WTC11 (cell line): ENCODE measurements at places on chromosomes 7 and 10.

GRCh38 chr7:155953501-155953778, 141.2 kb upstream of the SHH start:
- DNase-seq: no peak

DNA sequence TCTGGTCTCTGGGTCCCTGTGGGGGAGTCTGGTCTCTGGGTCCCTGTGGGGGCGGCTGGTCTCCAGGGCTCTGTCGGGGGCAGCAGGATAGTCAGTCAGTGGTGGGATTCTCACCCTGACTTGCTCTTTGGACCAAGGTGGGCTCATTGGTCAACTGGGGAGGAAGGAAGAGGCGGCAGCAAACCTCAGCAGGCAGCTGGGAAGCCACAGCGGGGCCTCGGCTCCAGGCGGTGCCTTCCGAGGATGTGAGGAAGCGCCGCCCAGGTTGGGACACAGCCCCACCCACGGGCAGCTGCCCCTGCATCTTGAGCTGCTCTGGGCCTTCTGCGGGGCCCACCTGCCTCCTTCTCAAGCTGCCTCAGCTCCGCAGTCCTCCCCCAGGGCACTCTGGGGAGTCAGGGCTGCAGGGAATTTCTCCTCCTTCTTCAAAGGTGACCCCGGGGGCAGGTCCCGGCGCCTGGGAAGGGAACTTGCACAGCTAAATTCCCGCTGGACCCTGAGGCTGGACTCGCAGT, 20.4 kb upstream of the KNDC1 start:
- DNase-seq: no peak

DNA sequence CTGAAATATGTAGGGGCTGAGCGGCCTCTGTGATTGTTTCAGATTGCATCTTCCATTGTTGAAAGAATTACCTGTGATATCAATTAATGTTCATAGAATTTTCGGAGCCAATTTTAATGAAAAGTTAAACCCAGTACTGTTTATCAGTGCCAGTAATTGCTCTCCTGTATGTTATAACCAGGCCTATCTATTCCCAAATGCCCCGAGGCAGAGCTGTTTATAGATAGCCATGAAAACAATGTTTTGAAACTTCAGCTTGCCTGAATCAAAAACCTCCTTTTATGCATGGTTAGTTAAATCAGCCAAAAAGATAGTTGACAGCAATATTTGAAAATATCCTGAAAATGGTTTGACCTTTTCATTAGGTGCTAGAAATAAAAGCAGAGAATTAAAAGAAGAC, 50.1 kb upstream of the HDAC9 start:
- DNase-seq: no peak

GRCh38 chr7:85185424-85186082, 1.3 kb downstream of the SEMA3D start:
- DNase-seq: peak; percentile 52

DNA sequence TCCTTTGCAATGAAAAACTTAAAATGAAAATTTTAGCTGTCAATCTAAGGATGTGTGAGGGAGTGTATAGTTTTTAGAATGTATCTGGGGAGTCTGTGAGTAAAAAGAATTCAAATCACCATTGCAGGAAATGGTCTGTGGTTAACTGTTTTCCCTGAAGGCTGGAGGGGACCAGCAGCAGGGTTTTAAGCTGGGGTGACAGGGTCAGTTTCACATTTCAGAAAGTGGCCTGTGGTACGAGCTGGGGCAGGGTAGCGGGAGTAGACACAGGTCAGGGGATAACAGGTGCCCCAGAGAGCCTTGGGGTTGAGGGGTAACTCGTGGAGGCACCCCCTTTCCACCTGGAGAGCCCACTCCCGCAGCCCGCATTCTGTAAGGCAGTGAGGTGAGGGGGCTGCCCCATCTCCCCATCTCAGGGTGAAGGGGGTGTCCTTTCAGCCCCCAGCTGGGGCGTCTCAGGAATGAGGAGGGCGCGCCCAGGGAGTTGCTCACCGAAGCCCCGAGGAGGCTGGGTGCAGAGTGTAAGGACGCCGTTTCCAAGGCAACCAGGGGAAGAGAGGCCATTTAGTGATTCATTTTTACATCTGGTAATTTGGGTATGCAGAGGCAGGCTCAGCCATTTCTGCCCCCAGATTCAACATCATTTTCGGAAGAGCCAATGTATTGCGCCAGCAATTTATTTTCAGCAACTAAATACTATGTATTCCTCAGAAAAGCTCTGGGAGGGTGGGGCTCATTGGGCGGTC, 168.9 kb downstream of the SLIT1 start:
- DNase-seq: no peak

DNA sequence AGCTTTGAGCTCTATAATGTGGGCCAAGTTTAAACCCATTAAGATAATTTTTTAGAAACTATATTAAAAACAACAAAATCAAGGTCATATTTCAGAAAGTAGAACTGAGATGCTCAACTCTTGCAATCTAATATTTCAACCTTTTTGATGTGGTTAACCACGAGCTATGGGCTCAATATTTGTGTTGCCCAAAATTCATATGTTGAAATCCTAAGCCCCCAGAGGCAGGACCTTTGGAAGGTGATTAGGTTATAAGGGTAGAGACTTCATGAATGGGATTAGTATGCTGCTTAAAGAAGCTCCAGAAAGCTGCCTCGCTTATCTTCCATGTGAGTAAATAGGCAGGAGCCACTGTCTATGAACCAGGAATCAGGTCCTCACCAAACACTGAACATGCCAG, 284.4 kb downstream of the CRPPA start:
- DNase-seq: no peak

DNA sequence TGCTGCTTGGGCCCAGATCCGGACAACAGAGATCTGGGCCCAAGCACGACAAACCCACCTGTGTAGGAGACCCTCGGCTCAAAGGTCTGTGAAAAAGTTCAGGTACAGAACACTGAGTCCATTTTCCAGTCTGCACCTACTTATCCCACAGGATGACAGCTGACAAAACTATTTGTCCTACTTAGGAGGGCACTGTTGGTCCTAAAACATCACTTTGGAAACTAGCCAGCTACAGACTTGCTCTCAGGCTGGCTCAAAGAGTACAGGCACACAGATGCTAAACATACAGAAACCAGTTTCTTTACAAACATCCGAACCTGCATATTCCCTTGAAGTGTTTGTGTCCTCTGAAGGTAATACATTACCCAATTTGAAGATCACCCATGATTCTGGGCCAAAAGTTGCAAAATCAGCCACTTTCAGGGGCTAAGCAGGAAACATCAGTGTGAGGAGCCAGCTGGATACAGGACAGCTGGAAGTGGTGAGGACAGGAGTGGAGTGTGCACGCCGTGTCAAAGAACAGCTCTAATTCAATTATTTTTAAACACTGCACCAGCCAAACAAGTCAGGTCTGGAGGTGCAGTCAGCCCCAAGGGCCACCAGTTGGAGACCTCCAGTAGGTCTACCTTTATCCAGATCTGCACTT, 88.5 kb downstream of the NOC3L start:
- no peak for DNase-seq

DNA sequence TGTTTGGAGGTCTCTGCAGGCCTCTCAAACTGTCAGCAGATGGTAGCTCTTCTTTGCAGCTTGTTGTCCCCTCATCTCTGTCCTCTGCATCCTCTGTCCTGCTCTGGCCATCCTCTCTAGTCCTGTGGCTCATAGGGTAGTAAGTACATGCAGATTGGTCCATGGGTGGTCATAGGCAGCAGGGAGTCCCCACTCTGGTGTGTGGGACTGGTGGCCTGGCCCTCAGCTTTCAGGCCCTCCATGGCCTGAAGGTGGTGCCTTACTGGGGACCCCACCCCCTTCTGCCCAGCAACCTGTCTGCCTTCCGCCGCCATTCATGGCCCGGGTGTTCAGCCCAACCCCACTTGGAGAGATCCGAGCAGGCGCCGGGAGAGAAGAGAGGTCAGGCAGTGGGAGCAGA, 12.8 kb upstream of the TCTN3 start:
- DNase-seq: no peak

GRCh38 chr7:53800746-53801145, 741.4 kb upstream of the VSTM2A start:
- no peak for DNase-seq

DNA sequence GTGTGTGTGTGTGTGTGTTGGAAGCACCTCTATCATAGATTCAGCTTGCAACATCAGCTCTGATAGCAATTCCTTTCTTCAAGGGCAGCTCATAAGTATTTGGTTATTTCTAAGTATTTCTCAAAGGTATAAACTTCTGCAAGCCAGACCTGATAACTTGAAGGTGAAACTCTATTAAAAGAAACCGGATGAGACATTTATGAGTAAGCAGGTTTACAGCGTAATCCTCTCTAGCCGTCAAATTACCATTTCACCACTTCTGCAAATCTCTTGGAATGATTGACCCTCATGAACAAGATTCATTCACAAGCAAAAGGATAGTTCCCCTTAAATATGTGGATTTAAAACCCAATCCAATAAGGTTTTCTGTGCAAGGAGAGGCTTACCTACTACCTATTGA, 23.1 kb downstream of the PDE1C start:
- no peak for DNase-seq

- peak; percentile 38 for DNase-seq
Measured at GRCh38 chr7:90119178-90119971, 34.9 kb upstream of the STEAP1 start.

- DNase-seq: no peak
Measured at GRCh38 chr7:151798851-151799448, 78.0 kb downstream of the PRKAG2 start.

DNA sequence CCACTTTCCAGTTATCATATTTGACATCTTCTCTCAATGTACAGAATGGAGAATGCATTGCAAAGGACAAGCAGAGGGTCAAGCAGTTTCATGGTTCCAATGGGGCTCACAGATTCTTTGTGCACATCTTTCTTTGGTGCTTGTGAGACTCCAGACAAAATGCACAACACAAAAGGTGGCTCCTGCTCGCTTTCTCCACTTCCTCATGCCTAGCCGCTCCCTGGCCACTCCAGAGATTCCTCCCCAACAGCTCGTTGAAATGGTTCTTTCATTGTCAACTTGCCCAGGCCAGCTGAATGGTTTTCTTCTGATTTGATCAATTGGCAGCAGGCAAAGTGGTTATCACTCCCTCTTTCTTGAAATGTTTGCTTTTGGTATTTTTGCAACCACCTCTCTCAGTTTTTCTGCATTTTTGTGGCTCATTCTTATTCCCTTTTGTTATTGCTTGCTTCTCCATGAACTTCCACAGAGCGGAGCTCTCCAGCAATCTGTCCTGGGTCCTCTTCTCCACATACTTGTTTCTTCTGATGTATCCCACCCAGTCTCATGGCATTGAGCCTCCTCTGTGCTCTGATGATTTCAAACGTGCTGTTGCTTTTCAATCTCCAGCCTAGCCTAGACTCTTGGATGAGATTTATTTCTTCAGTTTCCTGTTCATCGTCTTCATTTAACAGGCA, 507.8 kb upstream of the MKI67 start:
- DNase-seq: no peak

- DNase-seq: peak; percentile 69
Measured at GRCh38 chr7:7201578-7202374, 19.4 kb downstream of the C1GALT1 start.

DNA sequence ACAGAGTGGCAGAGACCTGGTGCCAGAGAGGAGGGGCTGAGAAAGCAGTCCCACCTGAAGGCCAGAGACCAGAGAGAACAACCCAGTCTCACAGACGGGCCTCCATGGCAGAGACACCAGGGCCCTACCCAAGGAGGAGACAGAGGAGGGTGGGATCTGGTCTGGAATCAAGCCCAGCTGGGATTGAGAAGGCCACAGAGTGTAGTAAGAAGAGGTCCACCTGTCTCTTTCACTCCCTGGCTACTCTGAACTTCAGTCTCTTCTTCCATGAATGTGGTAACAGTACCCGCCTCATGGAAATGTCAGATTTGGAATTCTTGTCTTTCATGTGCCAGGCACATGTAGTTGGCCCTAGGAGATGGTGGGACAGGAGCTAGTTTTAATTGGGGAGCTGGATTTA, 55.6 kb downstream of the CLIP2 start:
- DNase-seq: no peak

GRCh38 chr7:27510541-27510940, 152.1 kb downstream of the HIBADH start:
- no peak for DNase-seq

- DNase-seq: no peak
Measured at GRCh38 chr10:80908611-80909010, 370.9 kb downstream of the SH2D4B start.

DNA sequence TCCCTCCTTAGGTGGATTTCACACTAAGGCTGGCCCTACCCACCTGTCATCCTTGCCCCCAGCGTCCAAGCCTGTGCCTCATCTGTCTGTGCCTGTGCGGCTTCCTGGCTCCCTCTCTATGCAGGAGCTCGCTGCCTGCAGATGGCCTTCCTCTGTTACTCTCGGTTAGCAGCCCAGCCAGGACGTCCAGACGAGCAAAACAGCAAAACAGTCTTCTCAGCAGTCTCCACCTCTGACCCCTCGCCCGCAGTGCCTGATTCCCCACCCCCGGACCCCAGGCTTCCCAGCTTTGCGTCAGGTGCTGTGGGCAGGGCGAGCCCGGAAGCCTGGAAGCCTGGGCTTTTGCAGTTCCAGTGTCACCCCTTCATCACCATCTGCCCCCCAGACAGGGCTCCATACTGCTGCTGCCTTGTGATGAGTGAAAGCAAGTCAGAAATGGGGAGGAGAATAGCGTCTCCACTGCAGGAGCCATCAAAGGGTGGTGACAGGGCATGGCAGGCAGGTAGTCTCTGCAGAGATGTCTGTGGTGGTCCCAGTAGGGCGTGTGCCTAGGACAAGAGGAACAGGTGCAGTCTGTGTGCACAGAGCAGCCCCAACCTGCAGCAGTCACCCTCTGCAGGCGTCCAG, 88.5 kb downstream of the ADCY1 start:
- peak; percentile 7 for DNase-seq
